ENCODE measurements at places on chromosomes 6 and 20.
A peak's percentile ranks its signal among the peaks of the same experiment; 100 is the strongest.

- peak; percentile 97 for DNase-seq
These were observed 57.5 kb downstream of the RIN2 start for GRCh38 chr20:19815553-19815991.

DNA sequence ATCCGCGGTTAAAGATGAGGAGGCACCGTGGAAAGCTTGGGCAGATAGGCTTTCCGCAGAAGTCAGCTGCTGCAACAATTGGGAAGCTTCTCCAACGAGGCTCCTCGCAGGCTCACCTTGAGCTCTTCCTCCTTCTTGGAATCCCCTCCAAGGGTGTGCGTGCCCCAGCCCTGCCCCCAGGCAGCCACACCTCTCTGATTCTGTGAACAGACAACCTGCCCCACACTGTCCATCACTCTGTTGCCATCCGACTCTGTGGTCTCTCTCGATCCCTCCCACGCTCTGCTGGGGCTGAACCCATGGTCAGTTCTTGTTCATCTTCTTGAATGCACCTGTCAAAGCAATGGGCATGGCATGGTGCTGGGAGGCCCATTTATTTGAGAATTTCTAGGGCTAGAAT lies 31.5 kb downstream of the PACSIN1 start:
- DNase-seq = no peak

- DNase-seq = no peak
These were observed 26.5 kb downstream of the EIF2S2 start for GRCh38 chr20:34085544-34086040.

DNA sequence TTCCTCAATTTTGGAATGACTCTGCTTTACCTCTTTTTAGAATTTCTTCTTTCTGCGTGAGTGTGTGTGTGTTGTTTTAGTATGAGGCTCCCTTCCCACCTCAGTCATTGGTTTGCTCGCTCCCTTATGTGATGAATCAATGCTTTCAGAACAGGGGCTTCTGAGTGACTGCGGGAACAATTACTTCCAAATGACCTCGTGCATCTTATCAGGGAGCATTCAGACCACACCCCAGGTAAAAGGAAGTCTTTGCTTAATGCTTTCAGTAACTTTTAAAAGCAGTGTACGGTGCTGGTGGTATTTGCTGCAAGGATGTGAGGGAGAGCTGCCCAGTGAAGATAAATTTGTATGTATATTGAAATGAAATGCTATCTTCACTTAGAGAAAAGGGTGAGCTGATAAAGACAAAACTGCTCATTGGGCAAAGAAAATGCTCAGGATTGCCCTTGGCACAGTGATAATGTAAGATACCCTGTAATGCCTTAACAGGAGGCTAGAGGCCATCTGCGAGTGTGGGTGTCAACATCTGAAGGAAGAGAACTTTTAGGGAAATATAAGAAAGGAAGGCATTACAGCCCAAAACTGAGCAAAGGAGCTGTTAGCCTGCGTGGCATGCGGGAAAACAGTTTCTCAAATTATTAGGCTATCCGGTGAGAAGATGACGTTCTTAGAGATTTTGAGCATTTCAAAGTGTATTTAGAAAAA lies at the start of gene MLIP:
Gene MLIP (plus strand): TSS at position 103 of the 705 bp plus-strand sequence. CDS start 37 bp downstream, at position 140.
- DNase-seq = no peak

DNA sequence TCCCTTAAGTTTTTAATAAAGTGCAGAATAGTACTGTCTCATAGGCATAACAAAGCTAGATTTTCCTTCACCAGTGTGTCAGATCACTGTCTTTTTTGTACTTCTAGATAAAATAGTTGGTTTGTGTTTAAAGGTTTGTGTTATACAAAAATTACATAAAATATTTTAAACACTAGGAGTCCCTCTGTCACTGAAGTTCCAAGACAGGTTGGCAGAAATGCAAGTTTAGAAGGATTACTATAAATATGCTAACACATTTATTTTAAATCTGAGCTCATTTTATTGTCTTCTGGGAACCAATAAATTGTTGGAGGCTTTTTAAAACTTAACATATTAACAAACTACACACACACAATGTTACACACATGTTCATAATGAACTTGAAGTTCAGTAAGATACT lies 30.8 kb upstream of the RUNX2 start:
- no peak for DNase-seq

DNA sequence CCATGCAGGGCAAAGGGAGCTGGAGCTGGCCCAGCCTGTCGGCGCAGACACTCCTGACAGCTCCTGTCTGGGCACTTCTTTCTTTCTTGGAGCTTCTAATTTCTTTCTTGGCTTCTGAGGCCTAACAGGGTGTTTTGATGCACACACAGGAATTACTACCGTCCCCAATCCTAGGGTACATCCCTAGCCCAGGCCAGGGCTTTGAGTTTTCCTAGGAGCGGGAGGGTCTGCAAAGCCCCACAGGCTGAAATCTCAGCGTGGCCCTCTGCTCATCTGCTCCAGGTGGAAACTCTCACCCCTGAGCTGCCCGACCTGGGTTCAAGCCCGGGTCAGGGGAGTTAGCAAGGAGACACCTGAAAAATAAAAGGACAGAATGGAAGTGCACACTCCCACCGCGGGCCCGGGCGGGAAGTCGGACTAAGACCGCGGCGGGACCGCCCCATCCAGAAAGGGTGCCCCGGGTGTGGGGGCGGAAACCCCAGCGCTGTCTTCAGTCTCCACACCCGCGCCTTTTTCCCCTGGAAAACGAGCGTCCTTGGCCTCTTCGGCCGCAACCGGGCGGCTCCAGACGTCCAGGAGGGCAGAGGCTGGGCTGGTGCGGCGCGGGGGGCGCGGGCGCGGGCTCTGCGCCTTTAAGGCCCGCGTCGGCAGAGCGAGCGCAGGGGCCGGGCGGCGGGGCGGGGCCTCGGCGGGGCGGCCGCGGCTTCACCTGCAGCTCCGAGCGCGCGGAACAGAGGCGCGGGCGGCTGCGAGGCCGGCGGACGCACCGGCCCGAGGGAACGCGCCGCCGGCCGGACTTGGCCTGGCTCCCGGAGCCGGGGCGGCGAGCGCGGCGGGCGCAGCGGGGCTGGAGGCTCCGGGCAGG lies at the start of gene CDH4:
Gene CDH4 (plus strand): TSS at position 733 of the 865 bp plus-strand sequence.
- DNase-seq = no peak

DNA sequence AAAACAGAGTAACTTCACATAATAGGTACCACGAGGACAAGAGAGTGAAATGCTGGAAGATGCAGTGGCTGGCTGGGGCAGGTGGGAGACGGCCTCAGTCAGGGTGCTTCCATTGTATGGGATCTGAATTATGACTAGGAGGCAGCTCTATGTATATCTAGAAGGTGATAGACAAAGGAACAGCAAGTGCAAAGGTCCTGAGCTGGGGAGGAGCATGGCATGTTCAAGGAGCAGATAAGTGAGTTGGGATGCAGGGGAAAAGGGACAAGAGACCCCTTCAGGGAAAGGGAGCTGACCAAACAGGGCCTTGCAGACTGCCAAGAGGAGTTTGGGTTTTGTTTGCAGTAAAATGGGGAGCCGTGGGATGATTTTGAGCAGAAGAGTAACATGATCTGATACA lies 8.3 kb upstream of the SLC9A8 start:
- DNase-seq = no peak

GRCh38 chr6:92589996-92590395 lies 829.4 kb downstream of the EPHA7 start:
- DNase-seq = no peak

- DNase-seq = no peak
These were observed 8.2 kb downstream of the ZNF318 start for GRCh38 chr6:43361269-43361668.

GRCh38 chr20:51766994-51767866 lies 960 bp downstream of the ATP9A start:
- no peak for DNase-seq

- DNase-seq = no peak
These were observed 7.1 kb upstream of the DDO start for GRCh38 chr6:110422444-110422822.

DNA sequence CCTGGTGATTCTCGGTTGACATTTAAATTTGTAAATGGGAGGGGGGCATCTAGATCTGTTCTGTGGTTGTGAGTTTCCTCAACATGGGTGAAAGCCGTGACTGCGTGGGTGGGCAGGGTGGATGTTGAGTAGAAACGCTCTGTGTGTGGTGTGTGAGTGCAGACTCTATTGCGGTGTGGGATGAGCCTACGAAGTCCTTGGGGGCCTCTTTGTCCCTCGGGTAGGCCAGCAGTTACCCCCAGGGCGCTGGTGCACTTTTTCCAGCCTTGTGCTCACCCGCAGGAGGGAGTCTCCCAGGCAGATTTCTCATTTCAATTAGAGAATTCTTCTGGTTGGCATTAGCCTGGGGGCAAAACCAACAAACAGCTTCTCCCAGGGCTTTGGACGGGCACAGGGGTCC lies 10.6 kb downstream of the TOX2 start:
- no peak for DNase-seq

DNA sequence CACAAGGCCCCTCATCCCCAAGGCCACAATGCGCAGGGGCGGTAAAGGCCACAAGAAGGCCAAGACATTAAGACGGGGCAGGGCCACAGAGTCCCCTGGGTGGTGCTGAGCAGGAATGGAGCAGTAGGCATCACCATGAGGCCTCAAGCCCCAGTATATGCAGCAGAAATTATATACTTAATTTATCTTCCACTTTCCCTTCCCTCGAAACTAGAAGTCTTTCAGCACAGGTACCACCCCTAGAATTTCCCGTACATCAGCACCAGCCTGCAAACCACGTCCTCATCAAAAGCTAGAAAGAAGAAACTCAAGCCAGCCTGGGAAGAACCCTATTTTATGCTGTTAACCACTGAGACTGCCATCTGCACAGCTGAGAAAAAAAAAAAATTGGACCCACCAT lies 89.4 kb downstream of the PLG start:
- DNase-seq = no peak

GRCh38 chr6:42224222-42225028 lies 6.8 kb upstream of the MRPS10 start:
- DNase-seq = peak; percentile 71

- no peak for DNase-seq
These were observed 464.7 kb upstream of the SLC35B3 start for GRCh38 chr6:8900056-8900455.

- DNase-seq = no peak
These were observed 111.2 kb upstream of the SUPT3H start for GRCh38 chr6:45488889-45489288.

GRCh38 chr6:15386756-15387112 lies 140.9 kb downstream of the JARID2 start:
- no peak for DNase-seq

- no peak for DNase-seq
These were observed 37.8 kb downstream of the ZHX3 start for GRCh38 chr20:41279546-41280225.

GRCh38 chr6:32427218-32427617 lies 12.5 kb upstream of the HLA-DRA start:
- no peak for DNase-seq

- no peak for DNase-seq
These were observed 50.2 kb downstream of the COL12A1 start for GRCh38 chr6:75155631-75156030.

DNA sequence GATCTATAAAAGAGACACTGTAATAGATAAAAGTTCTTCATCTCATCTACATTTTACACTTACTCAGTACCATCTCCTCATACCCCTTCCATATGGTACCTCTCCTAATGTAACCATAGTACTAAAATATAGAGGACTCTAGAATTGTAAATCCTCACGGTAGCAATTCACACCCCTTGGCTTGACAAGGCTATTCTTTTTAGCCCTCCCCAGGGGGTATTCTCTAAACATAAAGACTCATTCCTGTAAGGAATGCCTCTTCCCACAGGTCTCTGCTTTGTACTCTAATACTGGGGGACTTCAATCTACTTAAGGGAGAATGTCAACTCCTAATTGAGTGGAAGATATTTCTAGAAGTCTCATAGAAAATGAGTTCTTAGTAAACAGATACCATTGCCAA lies 85.9 kb downstream of the VIP start:
- DNase-seq = no peak

GRCh38 chr6:35365594-35366203 lies 23.3 kb downstream of the PPARD start:
- DNase-seq = no peak

DNA sequence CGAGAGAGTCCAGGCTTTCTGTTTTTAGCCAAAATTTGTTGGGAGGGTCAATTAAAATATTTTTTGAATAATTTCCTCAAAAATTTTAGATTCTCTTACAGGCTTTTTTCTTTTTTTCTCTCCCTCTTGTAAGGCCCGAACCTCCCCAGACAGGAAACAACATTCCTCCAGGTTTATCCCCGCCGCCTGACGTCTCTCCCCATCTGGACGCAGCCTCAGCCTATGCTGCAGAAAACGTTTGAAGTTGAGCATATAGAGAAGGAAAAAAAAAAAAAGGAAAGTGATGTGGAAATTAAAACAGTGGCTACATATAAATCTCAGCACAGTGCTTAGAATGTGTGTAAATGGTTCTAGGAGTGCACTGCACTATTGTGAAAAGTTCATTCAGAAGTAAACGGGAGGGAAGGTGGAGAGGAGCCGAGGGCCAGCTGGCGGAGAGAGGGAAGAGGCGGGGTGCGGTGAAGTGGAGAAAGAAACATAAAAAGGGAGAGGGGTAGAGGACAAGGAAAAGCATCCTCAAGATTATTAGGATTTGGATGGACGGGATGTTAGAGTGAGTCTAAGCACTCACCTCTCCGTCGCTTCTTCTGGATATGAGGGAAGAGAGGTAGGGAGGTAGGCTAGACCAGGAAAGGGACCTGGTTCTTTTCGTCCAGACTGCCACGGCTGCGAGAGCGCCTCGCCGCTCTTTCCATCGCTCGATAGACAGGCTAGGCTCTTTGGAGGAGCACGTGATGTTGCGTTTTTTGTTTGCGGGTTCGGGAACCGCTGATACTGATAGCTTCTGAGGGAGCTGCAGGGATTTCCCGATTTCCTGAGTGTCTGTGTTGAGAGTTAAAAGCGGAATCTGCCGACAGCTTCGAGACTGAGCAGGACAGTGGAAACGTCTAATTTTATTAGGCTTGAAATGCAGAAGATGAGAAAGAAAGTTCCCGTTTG lies 98.7 kb downstream of the TRIM27 start:
- DNase-seq = no peak
